ENCODE measurements at places on chromosomes 13 and 19.

GRCh38 chr13:25864936-25865335 lies 186.9 kb downstream of the SHISA2 start:
- no peak for DNase-seq

- no peak for DNase-seq
These were observed 523.7 kb upstream of the HTR2A start for GRCh38 chr13:47420568-47420967.

DNA sequence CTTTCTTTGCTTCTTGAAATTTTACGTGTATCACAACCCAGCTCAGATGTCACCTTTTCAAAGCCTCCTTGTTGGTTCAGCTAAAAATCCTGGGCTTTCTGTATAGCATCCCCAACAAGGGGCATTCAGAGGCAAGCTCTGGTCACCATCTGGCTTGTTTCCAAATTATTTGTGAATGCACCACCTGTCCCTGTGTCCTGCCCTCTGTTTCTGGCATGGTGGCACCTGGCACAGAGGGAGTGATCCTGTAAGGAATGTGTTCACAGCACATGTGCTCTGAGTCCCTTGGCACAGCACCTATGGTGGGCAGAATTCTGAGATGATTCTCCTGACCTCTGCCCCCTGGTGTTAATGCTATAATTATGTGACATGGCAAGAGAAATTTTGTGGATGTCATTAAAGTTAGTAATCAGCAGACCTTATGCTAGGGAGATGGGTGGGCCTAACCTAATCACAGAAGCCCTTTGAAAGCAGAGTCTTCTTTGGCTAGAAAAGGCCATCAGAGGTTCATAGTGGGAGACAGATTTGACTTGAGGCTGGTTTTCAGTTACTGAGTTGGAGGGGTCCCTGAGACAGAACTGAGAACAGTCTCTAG lies 76.3 kb downstream of the ZNF429 start:
- no peak for DNase-seq

DNA sequence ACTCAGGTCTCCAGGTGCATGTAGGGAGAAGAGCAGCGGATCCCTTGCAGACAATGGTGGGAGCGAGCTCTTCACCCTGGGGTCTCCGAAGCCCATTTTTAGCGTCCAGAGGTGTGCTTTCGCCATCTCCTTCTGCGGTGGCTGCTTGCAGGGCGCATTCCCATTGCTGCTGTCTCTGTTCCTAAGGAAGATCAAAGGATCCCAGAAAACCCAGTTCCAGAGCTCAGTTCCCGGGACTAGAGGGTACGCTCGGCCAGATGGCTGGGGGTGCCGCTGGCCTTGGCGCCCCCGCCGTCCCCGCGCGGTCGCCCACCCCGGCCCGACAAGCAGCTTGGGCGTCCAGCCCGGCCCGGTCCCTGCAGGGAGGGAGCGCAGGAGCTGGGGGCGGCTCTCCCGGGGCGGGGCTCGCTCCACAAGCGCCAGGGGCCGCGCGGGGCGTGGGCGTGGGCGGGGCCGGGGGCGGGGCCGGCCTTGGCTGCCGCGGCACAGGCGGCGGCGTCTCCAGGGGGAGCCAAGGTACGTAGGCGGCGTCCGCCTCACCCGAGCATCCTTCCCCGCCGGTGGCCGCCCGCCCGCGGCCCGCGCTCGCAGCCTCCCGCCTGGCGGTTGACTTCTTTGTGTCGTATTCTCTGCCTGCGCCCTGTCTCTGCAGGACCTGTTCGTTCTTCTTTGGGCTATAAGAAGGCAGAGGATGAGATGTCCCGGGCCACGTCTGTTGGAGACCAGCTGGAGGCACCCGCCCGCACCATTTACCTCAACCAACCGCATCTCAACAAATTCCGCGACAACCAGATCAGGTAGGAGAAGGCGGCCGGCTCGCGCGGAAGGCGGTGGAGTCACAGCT lies 96.8 kb downstream of the ATP8A2 start:
- no peak for DNase-seq

DNA sequence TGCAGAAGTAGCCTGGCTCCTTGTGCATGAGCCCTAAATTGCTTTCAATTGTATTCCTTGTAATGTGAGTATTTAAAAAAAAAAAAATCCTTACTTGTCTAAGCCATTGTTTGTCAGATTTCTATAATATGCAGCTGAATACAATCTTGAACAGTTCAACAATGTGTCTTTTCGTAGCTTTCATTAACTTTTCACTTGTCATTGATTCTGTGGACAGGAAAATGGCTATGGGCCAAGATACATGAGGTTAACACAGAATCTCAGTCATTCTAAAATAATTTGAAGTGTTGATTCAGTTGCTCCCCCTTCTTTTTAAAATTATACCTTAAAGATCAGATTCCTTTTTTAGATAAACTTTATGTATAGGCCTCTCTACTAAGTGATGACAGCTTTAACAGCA lies 395.8 kb upstream of the KLF12 start:
- no peak for DNase-seq

DNA sequence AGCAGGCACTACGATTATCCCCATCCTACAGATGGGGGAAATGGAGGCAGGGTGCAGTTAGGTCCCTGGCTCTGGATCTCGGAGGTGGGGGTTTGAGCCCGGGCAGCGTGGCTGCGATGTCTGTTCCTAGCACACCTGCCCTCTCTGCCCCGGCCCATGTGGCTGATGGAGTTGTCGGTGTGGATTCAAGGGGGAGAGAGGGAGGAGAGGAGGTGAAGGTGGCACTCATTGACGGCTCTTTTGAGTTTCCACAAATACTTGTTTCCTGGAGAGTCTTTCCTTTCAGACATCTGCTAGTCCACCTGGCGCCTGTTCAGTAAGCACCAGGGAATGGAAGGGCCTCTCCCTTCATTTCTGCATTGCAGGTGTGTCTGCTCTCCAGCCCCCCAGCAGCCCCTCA lies 69.9 kb downstream of the ARHGEF18 start:
- DNase-seq: no peak

GRCh38 chr19:52963247-52963618 lies 552 bp upstream of the ZNF816 start:
- DNase-seq: no peak

GRCh38 chr13:98556968-98557631 lies 19.8 kb downstream of the STK24 start:
- DNase-seq: no peak
